CD4-positive, CD25-positive, alpha-beta regulatory T cell (primary cell): ENCODE measurements at places on chromosomes 6 and 20.

DNA sequence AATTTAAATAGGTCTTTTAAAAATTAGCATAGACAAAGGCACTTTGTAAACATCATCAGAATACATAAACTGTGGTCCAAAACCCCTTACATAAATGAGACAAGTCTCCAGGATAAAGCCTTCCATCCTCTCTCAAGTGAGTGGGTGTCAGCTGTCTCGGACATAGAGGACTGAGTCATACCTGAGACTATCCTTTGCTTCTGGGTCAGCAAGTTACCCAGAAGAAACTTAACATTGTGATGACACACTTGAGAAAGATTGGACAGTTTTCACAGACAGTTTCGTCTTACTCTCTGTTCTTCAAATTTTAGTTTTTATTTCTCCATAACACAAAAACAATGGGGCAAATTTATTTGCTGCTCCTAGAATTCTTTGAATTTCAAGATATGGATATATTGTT, 838.0 kb downstream of the DHX35 start:
- no peak for DNase-seq

DNA sequence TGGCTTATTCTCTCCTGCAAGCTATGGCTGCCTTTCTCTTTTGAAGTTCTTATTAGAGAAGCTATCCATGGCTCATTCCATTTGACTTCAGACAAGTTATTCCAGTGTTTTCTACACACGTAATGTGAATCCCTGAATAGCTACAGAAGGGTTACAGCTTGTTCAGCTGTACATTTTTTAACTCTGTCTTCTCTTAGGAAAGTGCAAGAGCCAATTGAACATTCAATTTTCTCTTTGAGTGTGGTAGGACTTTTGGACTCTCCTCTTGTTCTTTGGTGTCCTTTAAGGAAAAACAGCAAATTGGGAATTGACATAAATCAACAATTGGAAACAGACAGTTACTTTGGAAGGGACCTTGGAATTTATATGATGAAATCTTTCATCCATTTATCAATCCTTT, 125.8 kb downstream of the EPM2A start:
- no peak for DNase-seq

- no peak for DNase-seq
Observed at GRCh38 chr20:48195121-48195870, 410.0 kb upstream of the SULF2 start.

DNA sequence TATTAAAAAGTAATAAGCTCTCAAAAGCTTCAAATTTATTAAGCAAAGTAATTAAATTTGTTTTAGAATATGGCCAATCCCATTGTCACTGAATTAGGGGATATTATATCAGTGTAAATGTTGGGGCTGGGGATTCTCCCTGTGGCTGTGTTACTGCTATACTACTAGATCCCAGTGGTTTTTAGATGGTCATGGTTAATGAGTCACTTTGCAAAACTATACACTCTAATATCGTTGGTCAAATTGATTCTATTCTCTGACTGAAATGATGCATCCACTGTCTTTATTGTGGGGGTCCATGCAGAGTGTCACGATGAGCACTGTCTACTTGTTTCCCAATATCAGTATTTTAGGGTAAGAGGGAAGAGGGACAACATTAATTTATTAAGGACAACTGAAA, 336.9 kb upstream of the PREP start:
- no peak for DNase-seq
